GM18507 (cell line): ENCODE measurements at places on chromosomes 3 and 15.

- DNase-seq: no peak
Measured at GRCh38 chr15:48432688-48433087, 101.5 kb downstream of the DUT start.

- DNase-seq: no peak
Measured at GRCh38 chr15:53072077-53072476, 281.9 kb upstream of the ONECUT1 start.

DNA sequence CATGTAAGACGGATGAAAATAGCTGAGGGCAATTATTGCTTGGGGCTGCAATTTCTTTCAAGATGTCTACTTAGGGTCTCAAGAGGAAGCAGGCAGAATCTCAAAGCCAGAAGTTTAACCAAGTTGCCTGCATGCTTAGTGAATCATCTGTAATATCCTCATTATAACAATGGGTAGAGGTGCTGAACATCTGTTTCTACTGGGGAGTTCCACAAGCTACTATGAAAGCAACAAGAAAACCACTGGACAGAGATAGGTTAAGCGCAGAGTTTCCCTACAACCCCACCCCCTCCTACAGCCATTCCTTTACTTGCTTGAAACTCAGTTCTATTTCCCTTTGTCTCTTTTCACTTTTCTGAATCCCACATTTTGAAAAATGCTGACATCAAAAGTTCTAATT is 759.4 kb upstream of the GBE1 start:
- DNase-seq: no peak

- no peak for DNase-seq
Measured at GRCh38 chr3:25783661-25784512, 644 bp upstream of the NGLY1 start.

DNA sequence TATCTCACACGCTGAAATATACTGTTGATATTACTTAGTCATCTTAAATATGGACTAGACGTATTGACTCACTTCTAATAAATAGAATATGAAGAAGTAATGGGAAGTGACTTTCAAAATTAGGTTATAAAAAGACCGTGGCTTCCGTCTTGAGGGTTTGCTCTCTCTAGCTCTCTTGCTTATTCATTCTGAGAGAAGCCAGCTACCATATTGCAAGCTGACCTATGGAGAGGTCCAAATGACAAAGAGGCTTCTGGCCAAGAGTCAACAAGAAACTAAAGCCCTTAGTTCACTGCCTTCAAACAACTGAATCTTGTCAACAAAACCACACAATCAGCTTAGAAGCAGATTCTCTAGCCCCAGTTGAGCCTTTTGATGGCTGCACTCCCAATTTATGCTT is 46.1 kb downstream of the SLC9C1 start:
- no peak for DNase-seq

- DNase-seq: no peak
Measured at GRCh38 chr3:130823241-130823884, 70.5 kb upstream of the ATP2C1 start.

- no peak for DNase-seq
Measured at GRCh38 chr3:46141813-46142212, 66.3 kb downstream of the CCR1 start.

GRCh38 chr15:85073556-85074194 is 92.0 kb downstream of the PDE8A start:
- DNase-seq: no peak

GRCh38 chr15:99239545-99240198 is 9.7 kb downstream of the TTC23 start:
- DNase-seq: no peak

DNA sequence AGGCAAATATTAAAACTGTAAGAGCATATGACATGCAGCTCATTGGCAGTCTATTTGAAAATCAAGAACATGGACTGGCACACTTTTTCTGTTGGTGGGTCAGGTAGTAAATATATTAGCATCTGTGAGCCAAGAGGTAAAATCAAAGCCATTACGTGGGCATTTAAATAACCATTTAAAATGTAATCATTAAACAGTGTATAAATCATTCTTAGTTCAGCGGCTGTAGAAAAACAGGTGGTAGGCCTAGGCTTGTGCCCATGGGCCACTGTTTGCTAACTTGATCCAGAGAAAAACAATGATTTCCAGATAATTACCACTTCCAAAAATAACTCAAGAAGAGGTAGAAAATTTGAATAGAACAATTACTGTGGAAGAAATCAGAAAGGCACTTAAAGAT is 105.1 kb downstream of the CHST2 start:
- DNase-seq: no peak

DNA sequence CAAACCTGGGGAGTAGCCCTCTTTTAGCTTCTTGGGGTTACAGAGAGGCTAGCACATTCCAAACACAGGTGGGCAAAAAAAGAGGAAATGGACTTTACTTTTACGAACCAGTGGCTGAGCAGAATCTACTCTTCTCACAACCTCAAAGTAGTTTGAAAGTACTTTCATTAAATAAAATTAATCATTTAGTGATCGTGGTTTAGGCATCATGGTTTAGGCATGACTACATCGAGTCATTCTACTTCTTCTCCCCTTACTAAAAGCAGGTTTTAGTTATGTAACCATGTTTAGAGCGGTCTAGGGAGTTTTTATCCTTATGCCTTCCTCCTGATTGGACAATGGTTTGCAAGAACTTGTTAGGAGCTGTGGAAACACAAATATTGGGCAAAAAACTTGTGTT is 2.5 kb upstream of the GREM1 start:
- peak; percentile 9 for DNase-seq

GRCh38 chr15:68433551-68433950 is 1.6 kb upstream of the ITGA11 start:
- DNase-seq: no peak

DNA sequence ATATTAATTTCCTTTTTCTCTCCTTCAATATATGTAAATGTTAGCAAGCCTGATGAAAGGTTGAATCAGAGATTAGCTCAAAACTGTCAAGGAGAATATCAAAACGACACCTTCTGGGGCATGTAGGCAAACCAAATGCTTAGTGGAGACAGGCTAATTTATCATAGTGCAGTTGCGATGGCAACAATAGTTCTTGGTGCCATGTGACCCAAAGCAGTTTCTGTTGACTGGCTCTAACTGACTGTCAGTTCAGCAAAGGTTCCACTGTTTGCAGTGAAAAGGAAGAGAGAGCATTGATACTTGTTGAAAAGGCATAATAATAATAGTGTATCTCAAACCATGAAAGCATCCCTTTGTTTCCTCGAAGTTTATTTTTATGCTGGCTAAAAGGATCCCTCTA is 513.9 kb downstream of the NLGN1 start:
- no peak for DNase-seq

DNA sequence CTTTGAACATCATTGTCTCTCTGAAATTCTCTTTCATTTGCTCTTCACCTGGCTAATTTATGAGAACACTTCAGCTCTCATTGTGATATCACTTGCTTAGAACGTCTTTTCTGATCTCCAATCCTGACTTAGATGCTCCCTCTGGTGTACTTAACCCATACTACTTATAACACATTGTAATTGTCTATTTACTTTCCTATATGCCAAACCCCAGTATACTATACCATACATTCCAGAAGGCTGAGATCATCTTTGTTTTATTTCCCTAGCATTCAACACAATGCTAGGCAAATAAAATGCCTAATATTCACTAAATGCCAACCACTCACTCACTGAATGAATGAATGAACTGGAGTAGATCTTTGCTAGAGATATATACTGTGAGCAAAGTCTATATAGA is 27.0 kb upstream of the PEX5L start:
- DNase-seq: no peak

DNA sequence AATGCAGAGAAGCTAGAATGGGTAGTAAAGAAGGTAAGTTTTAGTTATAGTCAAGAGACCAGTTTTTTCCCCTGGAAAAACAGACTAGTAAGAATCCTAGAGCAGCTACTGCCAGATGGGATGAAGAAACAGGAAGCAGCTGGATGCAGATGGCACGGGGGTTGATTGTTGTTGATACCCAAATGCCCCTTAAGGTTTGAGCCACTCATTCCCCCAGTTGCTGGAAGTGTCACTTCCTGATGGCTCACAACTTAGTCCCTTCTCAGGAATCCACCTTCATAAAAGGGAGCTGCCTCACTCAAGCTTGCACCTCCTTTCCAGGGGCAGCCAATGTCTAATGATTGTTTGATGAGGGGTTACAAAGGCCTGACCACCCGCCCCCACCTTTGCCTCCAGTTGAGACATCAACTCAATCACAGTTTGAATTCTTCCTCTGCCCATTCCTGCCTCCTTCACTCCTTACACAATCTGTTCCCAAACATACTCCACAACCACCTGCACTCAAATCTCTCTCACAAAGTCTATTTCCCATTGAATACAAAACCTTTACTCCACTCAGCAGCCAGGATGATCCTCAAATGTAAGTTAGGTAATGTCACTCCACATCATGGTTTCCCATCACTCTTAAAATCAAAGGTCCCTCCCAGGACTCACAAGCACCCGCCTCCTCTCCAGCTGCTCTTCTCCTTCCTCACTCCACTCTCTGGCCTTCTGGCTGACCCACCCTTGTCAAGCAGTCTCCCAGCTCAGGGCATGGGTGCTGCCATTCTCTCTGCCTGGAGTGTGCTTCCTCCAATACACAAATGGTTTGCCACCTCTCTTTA is 450.1 kb upstream of the THBS1 start:
- DNase-seq: no peak

- DNase-seq: peak; percentile 50
Measured at GRCh38 chr15:67784090-67784781, 41.1 kb upstream of the SKOR1 start.

- DNase-seq: no peak
Measured at GRCh38 chr3:144036498-144036897, 64.9 kb downstream of the DIPK2A start.

GRCh38 chr3:132348531-132348930 is 31.3 kb downstream of the ACP3 start:
- DNase-seq: no peak

DNA sequence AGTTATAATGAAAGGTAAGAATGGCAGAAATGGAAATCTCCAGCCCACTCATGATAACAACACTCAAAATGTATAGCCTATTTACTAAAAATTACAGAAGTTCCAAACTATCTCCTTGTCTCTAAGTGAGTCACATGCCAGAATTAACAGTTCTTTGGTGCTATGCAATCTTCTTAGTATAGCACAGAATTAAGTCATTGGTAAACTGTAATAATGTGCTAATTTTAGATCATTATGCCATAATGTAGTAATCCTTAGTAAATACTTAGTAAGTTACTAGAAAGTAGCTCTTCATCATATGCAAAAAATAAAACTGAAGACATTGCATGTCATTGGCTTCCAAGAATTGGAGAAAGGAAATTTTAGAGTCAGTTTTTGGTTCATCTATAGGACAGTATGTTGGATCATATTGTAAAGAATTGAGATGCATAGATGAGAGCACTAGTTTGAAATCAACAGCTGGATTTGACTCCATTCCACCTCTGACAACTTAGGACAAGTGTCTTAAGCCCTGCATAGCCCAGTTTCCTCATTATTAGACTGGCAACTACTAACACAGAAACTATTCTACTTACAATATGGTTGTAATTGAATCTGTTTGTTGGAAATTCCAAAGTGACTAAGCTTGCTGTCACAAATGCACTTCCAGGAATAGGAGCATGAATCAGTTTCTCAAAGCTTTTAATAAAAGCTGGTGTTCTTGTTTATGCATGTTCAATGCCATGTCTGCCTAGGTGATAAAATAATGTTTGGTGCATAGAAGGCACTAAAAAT is 40.1 kb upstream of the CD47 start:
- DNase-seq: no peak

DNA sequence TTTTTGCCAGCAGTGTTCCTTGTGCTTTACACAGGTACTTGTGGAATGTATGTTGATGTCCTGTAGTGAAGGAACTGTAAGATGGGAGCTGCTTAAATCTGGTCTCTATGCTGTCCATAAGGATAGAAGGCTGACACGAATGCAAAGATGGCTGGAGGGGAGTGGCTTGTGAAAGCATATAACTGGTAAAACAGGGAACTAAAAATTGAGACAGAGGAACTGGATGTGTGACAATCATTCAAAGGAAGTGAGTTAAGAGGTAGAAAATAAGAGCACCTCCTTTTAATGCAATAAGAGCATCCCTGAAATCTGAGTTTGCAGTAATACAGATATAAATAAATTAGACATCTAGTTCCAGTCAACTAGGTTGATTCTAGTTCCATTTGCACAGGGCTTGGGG is 35.2 kb downstream of the RNF13 start:
- DNase-seq: no peak

DNA sequence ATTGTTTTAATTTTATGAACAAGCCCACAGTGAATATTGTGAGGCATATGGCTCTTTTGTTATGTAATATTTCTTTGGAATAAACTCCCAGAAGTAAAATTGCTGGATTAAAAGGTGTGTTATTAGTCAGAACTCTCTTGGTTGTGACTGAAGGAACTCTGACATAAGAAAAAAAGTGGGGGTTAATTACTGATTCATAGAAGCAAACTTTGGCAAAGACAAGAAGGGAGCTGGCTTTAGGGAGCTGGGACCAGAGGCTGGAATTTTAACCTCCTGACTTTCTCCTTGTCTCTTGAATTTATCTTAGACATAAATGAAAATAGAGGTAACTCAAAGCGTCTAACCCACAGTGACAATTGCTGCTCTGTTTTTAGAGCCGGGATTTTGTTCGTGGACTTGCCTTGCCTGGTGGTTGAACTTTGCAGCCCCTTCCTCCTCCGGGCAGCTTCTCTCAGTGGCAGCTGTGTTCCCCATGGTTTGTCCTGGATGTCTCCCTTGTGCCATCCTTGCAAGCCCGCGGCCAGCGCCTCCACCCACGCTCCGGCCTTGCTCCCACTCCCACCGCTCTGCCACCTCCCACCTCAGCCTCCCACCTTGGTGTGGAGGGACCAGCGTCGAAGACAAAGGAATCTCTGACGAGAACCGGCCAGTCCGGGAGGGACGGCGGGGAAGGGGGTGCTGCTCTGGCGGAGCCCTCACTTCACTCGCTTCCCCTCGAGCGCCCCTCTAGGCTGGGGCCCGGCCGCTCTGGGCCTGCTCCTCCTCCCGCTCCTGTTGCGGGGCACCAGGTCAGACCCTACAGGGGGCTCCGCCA is 28.0 kb downstream of the ARHGAP31 start:
- no peak for DNase-seq

GRCh38 chr3:38124324-38125122 is 12.4 kb downstream of the ACAA1 start:
- no peak for DNase-seq
